ENCODE measurements at places on chromosomes 6 and 20. TPM values are rescaled to one million over a fixed set of nuclear protein-coding genes. Genes with fewer than 3 reads are reported as not detected.

DNA sequence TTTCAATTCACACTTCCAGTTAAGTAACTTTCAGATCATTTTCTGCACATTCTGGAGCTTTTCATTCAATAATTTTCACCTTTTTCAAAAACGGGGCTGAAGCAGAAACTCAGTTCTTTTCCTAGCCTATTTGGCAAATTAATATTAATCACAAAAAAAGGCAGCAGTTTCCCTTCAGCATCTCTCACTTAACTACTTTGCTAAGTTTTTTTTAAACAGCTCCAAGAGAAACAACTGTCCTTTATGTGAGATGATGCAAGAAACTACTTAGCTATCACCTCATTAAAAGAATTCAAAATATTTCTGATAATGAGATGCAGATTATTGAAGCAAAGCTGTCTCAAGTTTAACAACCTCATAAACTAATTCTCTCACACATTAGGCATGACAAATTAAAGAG is 11.8 kb downstream of the CASS4 start:
- no peak for DNase-seq

DNA sequence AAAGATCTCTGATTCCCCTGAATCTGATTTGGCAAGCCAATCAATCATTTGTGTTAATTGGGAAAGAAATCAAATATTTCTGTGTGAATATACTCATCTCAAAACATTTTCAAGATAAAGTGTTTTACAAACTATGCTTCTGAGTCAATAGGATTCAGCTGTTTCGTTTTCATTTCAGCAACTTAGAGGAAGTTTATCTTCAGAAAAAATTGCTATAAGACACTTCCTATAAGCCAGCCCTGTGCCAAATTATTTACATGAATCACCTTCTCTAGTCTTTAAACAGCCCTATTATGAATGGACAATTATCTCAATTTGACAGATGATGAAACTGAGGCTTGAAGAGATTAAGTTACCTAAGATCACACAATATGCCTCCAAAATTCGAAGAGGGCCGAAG is 10.9 kb downstream of the DEFB129 start:
- no peak for DNase-seq

- no peak for DNase-seq
Measured at GRCh38 chr6:73180076-73180738, 45.1 kb downstream of the KHDC1L start.

DNA sequence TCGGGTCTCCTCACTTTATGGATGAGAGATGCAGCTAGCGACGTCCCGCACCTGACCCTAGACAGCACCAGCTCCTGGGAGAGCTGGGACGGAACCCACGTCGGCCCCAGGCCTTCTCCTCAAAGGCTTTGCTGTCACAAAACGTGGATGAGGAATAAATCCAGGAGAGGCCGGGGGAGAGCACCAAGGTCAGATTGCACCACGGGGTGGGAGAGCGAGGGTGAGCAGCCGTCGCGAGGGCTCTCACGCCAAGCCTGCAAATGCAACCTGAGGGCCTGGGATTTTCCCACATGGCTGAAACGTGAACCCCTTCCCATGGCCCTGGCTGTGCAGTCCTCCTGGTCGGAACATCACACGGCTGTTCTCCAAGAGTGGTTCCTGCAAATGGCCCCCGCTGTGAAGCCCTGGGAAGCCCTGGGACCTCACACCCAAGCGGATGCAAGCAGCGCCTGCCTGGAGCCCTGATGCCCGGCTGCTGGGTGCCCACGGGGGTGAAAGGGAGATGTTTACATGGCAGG is 45.3 kb downstream of the DLL1 start:
- DNase-seq: no peak

DNA sequence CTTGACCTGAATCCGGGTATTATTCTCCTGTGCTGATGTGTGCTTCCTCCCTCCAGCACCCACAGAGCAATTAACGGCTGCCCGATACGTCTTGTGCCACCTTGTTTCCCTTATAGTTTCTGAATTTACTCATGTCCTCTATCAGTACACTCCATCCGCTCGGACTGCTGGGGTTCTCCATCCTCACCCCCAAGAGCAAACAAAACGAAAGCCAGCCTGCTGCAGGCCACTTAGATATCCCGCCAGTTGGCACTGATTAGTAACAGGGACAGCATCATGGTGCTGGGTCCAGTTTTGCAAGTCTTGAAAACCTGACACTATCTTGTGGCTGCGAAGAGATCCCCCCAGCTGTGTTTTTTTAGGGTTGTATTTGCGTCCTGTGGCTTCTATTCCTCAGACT is 71.8 kb downstream of the SSR1 start:
- no peak for DNase-seq

- DNase-seq: peak; percentile 69
Measured at GRCh38 chr6:7673063-7673536, 52.8 kb upstream of the BMP6 start.

GRCh38 chr20:38880952-38881735 is 45.1 kb upstream of the FAM83D start:
- DNase-seq: no peak

DNA sequence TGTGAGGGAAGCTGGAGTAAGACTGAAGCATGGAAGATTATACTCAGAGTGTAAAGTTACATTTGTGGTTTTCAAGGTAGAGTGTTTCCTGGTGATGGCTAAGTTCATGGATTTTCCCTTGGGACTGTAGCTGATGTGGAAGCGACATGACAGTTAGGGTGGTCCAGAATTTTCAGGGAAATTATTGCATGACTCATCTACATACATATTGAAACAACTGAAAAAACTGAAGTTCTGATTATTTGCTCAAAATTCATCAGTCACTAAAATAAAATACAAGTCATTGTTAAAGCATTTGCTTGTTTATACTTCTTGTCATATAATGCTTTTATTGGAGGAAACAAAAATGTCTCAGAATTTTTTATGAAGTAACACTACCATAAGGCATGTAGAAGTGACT is 700.0 kb downstream of the RFPL4B start:
- DNase-seq: peak; percentile 62

- DNase-seq: no peak
Measured at GRCh38 chr6:170512249-170512648, 40.9 kb downstream of the PSMB1 start.

Gene PRPH2
- total RNA-seq: 0.72 TPM

Gene RIPPLY2
- total RNA-seq: not detected

Gene ERVFRD-1
- total RNA-seq: not detected

Gene RRAGD
- 1.4 TPM for total RNA-seq

Gene ABCF1
- total RNA-seq: 33.0 TPM

All from fibroblast of the aortic adventitia (primary cell).